ENCODE measurements at places on chromosomes 16 and 17.

DNA sequence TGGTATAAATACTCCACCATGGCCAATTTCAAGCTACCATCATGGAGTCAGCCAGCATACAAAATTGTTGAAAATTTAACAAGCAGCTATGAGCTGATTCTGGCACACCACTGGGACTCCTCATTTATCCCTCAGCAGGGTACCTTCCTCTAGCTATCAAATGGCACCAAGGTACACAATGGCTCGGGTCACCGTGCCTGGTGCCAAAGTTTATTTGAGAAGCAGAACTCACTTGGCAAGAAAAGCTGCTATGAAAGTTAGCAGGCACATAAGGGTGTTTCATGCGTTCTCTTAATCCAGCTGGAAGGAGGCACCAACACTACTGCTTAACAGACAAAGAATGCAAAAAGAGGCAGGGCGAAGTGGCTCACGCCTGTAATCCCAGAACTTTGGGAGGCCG is 51.6 kb downstream of the IKZF3 start:
- DNase-seq, result no peak

DNA sequence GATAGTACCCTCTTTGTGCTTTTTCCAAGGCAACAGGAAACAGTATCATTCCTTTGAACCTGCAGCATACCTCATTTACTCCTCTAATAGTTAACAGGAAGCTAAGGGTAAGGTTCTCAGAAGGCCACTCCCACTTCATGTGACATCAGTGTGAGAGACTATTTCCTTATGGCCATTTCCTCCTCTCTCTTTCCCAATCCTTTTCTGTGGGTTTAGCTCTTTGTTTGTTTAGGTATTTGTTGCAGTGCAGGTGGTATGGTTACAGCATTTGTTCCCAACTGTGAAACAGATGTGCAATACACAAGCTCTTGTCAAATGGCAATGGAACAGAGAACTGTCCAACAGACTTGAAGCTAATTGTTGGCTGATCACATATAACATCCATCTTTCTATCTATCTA is 14.7 kb downstream of the TMC5 start:
- DNase-seq, result no peak

- DNase-seq, result no peak
These were observed 27.3 kb downstream of the IGF2BP1 start for GRCh38 chr17:49024523-49024922.

DNA sequence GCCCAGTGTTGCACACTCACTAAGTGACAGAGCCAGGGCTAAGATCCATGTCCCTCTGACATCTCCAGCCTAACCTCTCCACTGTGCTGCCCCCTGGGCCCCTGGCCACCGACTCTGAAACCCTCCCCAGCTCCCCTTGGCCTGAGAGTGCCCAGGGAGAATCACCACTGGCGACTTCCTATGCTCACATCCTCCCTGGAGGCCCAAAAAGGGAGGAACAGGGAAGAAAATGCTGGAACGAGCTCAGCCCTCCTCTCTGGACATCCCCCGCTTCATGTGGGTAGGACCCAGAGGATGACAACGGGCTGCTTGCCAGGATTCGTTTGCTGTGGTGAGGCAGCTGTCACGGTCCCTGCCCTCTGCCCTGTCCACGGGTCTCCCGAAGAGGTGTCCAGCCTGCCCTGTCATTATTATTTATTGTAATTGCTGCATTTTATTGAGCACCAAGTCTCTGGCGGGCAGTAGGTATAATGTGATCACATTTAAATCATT is 153.5 kb upstream of the RPL38 start:
- no peak for DNase-seq

DNA sequence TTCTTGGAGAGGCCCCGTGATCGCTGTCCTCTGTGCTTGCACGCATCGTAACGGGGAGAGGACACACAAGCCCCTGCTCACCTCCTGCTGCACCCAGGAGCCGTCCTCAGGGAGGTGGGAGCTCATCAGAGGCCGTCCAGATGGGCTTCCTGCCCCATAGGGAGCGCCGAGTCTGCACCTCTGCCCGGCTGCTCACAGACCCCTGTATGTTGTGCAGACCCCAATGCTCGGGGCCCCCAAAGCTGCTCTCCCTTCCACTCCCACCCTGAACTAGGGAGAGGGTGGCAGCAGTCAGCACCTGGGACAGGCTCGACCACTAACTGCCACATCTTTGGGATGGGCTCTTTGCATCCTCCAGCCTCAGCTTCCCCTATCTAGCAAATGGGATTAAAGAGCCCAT is 4.4 kb upstream of the ZNF469 start:
- DNase-seq, result no peak

DNA sequence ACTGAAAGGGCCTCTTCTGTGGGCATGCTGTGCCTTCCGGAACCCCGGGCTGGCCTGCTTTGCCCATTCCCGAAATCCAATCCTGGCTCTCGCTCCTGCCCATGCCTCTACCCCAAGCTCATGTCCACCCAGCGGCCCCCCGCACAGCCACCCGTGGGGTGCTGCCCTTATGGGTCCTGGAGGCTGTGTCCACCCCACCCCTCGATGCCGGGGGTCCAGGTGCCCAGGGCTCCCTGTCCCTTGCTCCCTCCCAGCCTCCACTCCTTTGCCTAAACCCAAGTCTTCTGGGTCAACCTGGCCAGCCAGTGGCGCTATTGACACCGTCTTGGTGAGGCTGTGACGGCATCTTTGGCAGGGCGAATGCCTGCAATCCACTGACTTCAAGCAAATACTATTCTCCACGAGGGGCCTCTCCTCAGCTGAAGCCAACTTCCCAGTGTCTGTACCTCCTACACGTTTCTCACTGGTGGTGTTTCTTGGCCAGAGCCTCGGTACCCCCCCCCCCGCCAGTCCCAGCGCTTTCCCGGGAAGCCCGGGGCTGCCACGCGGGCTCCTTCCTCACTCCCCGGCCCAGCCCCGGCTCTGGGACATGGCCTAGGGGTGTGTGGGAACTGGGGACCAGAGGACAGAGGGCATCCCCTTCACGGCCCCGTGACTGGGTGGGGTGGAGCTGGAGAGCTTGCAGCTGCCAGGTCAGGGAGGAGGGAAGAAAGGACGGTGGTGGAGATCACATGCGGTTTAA is 12.2 kb upstream of the DUS1L start:
- no peak for DNase-seq

- no peak for DNase-seq
These were observed 5.2 kb downstream of the G6PC3 start for GRCh38 chr17:44075598-44076293.

DNA sequence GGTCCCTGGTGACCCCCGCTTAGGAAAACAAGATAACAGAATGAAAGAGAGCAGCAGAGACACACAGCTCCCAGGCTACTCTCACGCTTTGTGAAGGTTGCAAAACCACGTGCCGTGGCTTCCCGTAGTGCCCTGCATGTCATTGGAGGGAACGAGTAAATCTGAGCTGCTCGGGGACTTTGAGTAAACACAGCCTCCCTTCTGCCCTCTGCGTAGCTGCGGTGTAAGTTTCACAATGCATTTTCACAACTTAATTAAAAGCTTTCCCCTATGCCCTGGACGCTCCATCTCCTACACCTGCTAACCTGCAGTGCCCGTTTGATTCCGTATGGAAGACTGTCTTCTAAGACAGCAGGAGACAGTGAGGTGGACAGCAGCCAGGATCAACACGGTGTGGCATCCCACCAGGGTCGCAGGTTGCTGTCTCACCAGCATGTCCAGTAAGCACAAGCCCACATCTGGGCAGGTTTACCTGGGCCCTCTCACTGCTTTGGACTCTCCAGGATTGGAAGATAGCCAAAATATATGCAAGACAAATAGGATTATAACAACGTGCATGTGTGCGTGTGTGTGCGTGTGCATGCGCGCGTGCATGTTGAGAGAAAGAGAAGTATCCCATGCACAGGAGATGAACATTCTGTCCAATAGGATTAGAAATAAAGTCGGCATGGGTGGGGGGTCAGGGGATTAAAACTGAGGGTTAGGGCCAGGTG is 116.4 kb upstream of the RCVRN start:
- peak; percentile 38 for DNase-seq

DNA sequence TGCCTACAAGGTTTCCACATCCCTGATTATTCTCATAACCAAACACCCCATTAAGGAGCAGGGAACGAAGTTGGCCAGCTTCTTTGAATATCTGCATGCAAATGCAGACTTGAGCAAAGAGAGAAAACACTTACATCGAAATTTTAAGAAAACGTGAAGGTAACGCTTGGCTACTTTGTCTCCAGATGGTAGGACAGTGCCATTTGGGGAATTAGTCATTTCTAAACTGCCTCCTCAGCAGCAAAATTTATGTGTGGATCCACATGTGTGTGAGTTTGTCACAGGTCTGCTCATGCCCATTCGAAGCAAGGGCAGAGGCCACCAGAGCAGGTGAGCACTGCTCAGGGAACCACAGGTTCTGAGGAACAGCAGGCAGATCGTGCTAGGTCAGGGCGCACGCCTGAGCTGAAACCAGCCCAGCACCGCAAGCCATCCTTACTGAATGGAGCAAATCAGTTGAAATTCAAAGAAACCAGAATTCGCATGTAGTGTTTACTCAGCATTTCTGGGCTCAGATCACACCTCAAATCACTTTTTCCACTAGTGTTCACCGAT is 80.1 kb downstream of the SOCS1 start:
- DNase-seq, result no peak

- peak; percentile 11 for DNase-seq
These were observed 42.4 kb upstream of the MMP2 start for GRCh38 chr16:55436587-55436986.

DNA sequence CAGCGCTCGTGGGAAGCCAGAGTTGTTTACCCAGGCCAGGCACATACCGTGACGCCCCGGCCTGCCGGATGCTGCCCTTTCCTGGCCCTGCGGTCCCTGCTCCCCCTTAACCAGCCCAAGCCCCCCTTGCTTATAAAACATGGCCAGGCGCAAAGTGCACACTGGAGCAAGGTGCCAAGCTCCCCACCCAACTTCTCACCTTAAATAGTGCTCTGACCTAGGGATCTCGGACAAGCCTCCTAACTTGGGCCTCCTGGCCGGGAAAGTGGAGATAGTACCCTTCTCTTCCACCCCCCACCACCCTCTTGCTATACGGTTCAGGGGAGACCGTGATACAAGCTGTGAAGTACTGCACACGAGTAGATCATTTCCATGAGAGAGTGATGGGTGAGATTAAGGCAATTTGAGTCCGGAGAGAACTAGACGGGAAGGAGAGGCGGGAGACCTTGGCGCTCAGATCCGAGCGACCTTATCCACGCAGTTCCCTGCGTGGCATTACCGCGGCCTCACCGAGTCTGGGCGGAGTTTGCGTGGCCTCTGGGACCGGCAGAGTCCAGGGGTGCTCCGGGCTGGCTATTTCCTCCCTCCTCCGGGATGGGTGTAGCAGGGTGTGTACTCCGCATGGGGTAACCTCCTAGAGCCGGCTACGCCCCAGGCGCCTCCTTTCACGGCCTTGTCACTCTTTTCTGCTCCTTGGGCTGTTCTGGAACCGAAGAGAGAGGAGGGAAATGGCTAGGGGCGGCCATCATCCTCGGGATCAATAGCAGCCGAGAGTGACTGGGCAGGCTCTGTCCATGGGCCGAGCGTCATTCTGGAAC is 4.4 kb upstream of the LHX1 start:
- no peak for DNase-seq

- no peak for DNase-seq
These were observed 656.6 kb upstream of the SOX9 start for GRCh38 chr17:71464241-71464640.

Measured in AG10803 (cell line).